ENCODE measurements at places on chromosomes 1 and 21. TPM values are rescaled to one million over a fixed set of nuclear protein-coding genes. Genes with fewer than 3 reads are reported as not detected.

The SEMA4A gene
- 0.48 TPM for total RNA-seq

DNA sequence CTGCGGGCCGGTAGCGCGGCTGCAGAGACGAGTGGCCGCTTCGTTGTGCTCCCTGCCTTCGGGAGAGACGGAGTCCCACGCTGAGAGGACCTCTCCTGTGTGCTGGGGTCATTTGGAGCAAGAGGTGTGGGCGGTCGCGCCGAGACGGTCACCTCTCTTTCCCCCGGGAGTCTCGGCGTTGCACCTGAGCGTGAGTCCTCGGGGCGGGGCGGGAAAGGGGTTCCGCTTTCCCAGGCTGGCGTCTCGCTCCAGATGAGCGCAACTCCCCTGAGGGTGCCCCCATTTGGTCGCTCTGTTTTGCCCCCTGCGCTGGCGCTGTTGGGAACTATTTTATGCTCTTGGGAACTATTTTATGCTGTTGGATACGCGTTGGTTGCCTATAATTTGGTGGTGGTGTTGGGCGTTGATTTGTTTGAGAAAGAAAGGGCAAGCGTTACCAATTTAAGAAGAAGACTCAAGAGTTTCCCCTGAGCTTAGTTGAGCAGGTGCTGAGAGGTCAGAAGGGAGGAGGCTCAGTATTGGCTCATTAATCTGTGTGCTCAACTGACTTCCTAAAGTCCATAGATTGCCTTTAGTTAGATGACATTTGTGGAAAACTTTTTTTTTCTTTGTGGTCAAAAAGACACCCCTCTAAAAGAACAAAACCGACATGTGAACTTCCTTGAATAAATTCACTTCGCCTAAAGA, 683 bp downstream of the LRRC8B start:
- H3K27me3 ChIP-seq = peaks cover 13% of the 10 kb centered on the region
- H3K36me3 ChIP-seq = no peaks in the 10 kb centered on the region

DNA sequence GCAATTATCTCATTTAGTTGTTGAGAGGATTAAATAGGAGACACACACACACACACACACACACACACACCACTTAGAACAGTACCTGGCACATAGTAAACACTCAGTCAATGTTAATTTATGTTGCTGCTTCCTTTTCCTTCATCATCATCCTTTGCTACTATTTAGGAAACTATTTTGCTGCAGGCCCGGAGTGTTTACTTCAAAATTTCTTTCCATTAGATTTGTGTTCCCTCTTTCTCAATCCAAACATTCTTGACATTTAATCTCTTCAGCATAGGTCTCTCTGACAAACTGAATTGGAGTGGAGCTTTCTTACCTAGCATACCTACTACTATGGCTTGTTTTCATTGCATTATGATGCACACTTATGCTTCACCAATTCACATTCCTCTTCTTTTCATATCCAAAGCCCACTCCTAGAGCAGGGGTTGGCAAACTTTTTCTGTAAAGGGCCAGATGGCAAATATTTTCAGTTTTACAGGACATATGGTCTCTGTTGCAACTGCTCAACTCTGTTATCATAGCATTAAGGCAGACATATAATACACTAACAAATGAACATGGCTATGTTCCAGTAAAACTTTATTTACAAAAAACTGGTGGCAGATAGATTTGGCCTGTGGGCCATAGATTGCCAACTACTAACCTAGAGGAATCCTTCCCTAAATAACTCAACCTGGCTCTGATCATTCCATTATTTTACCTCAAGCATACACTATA, 49.5 kb downstream of the SCMH1 start:
- no peak for DNase-seq
- no peaks in the 10 kb centered on the region for H3K27me3 ChIP-seq
- no peak overlapping the region for H3K27ac ChIP-seq
- H3K4me3 ChIP-seq = no peak overlapping the region
- H3K36me3 ChIP-seq = peaks cover 6% of the 10 kb centered on the region
- peaks cover 14% of the 10 kb centered on the region for H3K4me1 ChIP-seq

- H3K27me3 ChIP-seq = peaks cover 27% of the 10 kb centered on the region
- H3K4me1 ChIP-seq = peaks cover 34% of the 10 kb centered on the region
- H3K27ac ChIP-seq = no peak overlapping the region
- H3K36me3 ChIP-seq = no peaks in the 10 kb centered on the region
These were observed 3.5 kb upstream of the ADORA1 start for GRCh38 chr1:203124011-203124410.

DNA sequence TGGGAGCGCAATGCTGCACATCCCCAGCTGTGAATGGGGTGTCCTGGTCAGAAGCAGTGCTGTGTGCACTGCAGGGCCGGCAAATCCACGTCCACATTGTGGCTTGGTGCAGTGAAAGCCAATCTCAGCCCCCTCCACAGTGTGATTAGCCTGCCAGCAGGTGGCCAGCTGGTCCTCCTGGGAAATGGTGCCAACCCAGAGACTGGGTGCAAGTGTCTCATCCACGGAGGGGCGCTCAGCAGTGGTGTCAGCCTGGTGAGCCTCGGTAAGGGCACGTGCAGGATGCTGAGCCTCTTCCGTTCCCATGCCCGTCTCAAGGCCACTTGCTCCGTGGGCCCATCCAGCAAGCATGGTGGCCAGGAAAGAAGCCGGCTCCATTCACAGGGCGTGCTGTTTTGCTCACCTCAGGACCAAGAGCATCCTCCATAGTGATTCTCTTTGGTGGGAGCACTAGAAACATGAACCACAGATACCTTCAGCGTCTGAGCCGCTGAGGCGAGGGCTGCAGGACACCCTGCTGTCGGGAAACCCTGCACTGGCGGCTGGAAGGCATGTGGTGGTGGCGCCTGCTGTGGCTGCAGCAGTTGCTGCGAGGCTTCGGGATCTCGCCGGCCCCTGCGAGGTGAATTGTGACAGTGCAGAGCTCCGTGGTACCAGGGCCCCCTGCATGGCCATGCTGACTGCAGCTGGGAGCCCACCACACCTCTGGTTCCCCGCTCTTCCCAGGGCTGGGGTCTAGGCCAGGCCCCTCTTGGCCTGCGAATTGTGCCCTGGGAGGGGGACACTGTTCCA, 2.0 kb upstream of the SMYD3 start:
- H3K4me1 ChIP-seq = peaks cover 32% of the 10 kb centered on the region
- no peak overlapping the region for H3K27ac ChIP-seq
- H3K4me3 ChIP-seq = no peak overlapping the region
- H3K36me3 ChIP-seq = no peaks in the 10 kb centered on the region
- H3K27me3 ChIP-seq = peaks cover 2% of the 10 kb centered on the region
- DNase-seq = no peak

- H3K36me3 ChIP-seq = peaks cover 32% of the 10 kb centered on the region
- H3K27ac ChIP-seq = peak overlapping the region; percentile 90
- peak overlapping the region; percentile 97 for H3K4me3 ChIP-seq
- H3K4me1 ChIP-seq = peaks cover 30% of the 10 kb centered on the region
These were observed 600 bp downstream of the CLK2 start for GRCh38 chr1:155272466-155273342.

All from HFFc6 (cell line).